ENCODE measurements at places on chromosomes 5 and 9. TPM values are rescaled to one million over a fixed set of nuclear protein-coding genes. Genes with fewer than 3 reads are reported as not detected.

GRCh38 chr9:27373851-27374250 is 76.9 kb upstream of the EQTN start:
- no peak for DNase-seq

The UNC5A gene
- total RNA-seq: not detected

GRCh38 chr9:134666831-134667230 is 25.2 kb downstream of the COL5A1 start:
- no peak for DNase-seq

GRCh38 chr5:76736679-76737556 is 21.0 kb downstream of the F2R start:
- no peak for DNase-seq

DNA sequence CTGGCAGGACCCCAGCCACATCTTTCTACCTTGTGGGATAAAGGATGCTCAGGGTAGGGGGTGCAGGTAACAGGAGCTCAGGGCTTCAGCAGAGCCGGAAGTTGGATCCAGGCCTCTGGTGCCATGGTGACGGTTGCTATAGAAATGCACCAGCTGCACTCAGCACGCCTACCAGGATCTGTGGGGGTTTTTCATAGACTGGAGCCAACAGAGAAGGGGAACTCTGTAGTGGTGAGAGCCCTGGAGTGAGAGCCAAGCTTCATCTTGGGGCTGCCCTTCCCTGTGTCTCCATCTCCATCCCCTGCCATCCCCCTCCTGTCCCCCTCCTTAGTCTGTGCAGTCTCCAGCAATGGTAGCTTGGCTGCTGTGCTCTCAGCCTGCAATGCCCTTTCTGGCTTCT is 27.5 kb upstream of the BOD1 start:
- peak; percentile 26 for DNase-seq

DNA sequence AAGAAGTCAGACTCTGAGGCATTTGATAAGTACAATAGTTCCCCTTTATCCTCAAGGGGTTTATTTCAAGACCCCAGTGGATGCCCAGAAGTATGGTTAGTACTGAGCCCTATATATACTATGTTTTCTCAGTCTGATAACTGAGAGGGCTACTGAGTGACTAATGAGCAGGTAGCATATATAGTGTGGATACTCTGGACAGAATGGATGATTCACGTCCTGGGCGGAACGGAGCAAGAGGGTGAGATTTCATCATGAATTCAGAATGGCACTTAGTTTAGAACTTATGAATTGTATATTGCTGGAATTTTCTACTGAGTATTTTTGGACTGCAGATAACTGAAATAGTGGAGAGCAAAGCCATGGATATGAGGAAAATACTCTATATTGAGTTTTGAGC is 457.6 kb downstream of the PLK2 start:
- DNase-seq: no peak

- no peak for DNase-seq
Measured at GRCh38 chr9:108466304-108466703, 389.5 kb downstream of the ACTL7B start.

DNA sequence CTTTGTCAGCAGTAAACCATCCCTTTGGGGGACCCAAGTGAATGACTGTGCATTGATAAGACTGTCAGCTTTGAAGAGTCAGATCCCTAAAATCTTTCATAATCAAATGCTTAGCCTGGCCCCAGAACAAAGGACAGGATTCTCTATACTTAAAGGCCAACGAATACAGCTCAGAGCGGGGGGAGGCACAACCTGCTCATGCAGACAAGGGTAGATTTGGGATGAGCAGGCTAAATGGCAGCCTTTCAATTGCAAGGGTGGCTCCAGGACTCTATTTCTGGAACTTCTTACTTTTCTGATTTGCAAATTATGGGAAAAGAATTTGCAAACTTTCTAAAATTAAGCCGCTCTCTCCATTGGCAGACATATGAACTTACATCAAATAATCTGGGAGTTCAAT is 66.4 kb downstream of the ELL2 start:
- DNase-seq: no peak

The HMHB1 gene
- total RNA-seq: not detected

DNA sequence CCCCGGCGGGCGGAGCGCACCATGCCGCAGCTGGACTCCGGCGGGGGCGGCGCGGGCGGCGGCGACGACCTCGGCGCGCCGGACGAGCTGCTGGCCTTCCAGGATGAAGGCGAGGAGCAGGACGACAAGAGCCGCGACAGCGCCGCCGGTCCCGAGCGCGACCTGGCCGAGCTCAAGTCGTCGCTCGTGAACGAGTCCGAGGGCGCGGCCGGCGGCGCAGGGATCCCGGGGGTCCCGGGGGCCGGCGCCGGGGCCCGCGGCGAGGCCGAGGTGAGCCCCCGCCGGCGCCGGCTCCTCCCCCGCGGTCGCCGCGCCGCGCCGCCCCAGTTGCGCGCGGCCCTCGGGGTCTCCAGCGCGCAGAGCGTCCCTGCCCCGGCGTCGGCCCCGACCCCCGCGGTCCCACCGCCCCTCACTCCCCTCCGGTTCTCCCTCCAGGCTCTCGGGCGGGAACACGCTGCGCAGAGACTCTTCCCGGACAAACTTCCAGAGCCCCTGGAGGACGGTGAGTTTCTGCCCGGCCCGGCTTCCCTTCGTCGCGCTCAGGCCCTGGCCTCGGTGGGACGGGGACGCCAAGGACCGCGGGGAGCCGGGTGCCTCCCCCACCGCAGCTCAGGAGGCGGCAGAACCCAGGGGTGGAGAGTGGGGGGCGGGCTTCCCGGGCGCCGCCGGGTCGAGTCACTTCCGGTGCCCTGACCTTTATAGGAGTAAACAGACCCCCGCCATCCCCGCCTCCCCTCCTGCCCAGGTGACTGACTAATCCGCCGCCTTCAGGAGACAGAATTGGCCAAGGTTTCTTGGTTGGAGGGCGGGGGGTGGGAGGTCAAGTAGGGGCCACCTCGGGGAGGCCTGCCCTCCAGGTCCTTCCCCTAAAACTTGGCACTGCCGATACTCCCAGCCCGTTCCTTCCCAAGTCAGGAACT is 665 bp downstream of the TCF7 start:
- DNase-seq: peak; percentile 87

The SOX30 gene
- total RNA-seq: 0.93 TPM

DNA sequence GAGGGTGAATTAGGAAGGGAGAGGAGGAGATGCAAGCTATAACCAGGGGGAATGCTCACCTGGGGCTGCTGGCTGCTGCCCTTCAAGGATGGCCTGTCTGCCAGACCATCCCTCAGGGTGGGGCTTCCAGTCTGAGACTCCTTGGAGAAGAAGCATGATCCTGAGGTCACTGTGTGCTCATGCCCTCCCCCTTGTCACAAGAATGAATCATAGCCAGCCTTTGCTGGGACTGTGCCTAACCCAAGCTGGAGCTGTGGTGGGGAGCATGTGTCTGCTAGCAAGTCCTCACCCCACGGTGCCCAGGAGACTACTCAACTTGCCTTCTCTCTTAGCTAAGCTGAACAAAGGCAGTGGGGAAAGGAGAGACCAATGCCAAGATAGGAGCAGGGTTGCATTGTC is 463.6 kb downstream of the SPOCK1 start:
- DNase-seq: no peak

GRCh38 chr9:128249908-128250838 is 25.6 kb downstream of the GOLGA2 start:
- DNase-seq: peak; percentile 98

DNA sequence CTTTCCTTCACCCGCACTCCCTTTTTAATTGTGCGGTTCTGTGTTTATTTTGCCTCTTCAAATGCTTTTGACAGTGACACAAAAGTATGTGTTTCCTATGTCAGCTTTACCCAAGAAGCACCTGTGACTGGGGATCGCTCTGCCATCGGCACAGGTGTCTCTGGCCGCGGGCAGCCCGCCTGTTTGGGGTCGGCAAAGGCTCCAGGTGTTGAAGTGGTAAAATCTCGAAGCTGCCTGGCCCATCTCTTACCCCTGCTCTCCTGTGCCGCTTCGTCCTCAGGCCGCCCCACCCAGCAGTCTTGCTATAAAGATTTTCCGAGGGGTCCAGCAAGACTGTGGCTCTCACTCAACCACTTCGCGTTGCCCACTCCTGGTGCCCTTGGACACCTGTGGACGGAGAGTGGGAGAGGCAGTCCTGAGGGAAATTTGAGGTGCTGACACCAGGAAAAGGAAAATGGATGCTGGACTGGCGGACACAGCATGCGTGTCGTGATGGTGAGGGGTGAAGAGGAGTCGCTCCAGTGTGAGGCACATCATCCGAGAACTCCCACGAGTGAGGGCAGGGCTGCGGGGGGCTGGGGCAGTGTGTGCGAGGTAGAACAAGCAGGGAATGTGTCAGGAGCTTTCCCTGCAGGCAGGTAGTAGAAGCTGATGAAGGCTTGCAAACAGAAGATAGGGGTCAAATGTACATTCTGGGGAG is 29.1 kb upstream of the CEP72 start:
- DNase-seq: no peak

DNA sequence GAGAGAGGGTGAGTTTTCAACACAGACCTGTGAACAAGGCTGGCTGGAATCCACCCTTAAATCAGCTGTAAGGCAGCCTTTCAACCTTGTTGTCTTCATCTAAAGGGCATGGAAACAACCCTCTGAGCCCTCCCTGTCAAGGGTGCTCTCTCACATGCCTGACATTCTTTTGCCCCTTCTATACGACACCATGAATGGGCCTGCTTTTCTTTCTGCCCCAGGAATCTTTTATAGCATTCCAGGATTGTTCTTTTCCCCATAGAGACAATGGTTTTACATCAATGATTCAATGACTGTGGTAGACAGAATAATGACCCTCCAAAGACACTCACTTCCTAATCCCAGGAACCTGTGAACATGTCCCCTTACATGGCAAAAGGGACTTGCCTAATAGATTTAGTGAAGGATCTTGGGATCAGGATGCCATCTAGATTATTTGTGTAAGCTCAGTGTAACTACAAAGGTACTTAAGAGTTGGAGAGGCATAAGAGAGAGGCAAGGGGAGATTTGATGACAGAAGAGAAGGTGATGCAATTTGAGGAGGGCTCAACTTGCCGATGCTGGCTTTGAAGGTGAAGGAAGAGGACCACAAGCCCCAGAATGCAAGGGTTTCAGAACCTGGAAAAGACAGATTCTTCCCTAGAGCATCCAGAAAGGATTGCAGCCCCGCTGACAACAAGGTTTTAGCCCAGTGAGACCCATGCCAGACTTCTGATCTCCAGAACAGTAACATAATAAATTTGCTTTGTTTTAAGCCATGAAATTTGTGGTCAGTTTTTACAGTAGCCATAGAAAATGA is 29.2 kb upstream of the HMHB1 start:
- DNase-seq: no peak

The ARID3C gene
- 0.17 TPM for total RNA-seq

- no peak for DNase-seq
Measured at GRCh38 chr9:114861922-114862605, 56.2 kb upstream of the TNFSF15 start.

DNA sequence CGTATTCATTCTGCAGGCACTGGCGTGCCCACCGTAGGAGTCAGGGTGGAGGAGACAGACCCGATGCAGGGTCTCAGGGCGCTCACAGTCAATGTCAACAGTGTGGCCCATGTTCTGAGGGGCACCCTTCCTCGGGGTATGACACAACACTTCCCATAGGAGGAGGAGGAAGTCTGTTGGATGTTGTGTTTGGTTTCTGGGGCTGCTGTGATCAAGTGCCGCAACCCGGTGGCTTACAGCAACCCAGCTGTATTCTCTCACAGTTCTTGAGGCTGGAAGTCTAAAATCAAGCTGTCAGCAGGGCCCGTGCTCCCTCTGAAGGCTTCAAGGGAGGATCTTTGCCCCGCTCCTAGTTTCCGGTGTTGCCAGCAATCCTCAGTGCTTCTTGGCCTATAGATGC is 5.6 kb upstream of the HNRNPAB start:
- DNase-seq: no peak

The IL4 gene
- 6.8 TPM for total RNA-seq

GRCh38 chr9:11973011-11973410 is 720.2 kb upstream of the TYRP1 start:
- no peak for DNase-seq

- DNase-seq: no peak
Measured at GRCh38 chr5:176772271-176773210, 37.8 kb upstream of the UNC5A start.

DNA sequence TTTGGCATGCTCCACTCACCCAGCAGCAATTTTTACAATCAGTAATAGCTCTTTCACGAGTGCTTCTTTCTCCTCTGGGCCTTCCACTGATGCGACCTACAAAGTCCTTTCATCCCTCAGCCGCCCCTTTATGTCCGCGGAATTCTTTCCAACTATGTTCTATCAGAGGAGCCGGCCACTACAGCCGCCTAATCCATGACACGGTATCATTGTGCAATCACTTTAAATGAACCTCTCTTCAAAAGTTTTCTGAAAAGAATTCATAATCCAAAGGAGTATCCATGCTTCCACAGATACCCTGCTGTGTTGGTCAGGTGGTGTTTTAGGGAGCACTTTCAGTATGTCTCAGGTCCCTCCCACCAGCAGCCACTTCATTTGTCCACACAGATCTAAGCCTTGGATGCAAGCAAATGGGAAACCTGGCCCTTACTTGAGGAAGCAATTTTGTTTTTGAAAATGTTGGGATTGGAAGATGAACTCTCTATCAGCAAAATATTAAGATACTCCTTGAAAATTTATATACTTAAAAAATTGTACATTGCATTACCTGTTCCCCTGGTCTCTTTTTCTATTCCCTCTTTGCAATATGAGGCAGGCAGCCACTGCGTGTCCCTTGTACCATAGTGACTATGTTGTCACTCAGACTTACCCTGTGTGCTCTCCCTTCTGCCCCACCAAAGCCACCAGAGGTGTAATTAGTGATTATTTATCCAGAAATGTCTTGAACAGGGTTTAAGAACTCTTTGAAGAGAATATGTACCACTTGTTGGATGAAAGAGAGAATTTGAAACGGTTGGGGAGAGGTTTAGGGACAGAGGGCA is 12.9 kb upstream of the MEF2C start:
- no peak for DNase-seq

- no peak for DNase-seq
Measured at GRCh38 chr5:44881266-44881665, 72.5 kb downstream of the MRPS30 start.

GRCh38 chr5:109671136-109671535 is 18.6 kb upstream of the MAN2A1 start:
- no peak for DNase-seq

- DNase-seq: no peak
Measured at GRCh38 chr5:72837524-72838096, 21.1 kb downstream of the TNPO1 start.
